ENCODE measurements at places on chromosomes 2 and 18. TPM values are rescaled to one million over a fixed set of nuclear protein-coding genes. Genes with fewer than 3 reads are reported as not detected.
A peak's percentile ranks its signal among the peaks of the same experiment; 100 is the strongest.

ALPI gene
- total RNA-seq = not detected

DNA sequence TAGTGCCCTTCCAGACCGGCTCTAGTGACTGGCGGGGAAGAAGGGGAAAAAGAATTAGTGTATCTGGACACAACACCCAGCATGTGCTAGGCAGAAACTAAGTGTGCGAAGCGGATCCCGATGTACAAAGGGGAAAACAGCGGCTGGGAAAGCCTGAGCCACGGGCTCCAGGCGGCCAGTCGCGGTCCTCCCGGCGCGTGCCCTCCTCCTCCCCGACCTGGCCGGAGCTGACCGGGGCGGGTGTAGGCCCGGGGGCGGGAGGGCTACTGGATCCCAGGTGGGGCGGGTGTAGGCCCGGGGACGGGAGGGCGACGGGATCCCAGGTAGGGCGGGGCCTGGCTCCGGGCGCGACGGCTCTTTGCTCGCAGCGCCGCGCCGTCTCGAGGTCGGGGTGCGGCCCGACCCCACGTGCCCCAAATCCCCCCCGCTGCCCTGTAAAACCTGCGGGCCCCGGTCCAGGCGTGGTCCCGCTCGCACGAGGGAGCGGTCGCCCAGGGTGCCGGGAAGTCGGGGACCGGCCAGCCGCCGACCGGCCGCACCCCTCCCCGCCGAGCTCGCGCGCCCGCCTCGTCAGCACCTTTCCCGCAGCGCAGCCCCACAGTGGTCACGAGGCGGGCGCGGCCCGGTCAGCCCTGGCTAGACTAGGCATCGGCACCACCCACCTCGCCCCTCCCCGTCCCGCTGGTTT, 48.8 kb downstream of the C2orf42 start:
- DNase-seq = no peak

GRCh38 chr18:29841631-29842030, 1200.9 kb downstream of the DSC3 start:
- no peak for DNase-seq

GRCh38 chr2:237350070-237350469, 63.9 kb downstream of the COL6A3 start:
- DNase-seq = no peak

DNA sequence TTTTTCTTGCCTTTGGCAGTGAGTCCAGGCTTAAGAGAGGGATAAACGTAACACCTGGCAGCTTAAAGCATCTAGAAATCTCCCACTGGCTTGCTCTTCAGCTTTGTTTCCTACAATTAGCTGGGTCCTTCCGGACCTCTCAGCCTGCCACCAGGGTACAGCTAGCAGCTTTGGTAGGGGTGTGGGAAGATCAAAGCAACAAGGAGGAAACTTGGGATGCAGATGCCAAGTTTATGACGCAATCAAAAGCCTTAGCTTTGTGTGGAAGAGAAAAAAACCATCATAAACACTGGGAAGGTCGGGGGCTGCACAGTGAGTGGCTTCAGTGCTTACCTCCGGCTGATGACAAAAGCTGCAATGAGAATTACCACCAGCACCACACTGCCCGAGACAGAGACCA, 116.9 kb downstream of the EPHA4 start:
- DNase-seq = no peak

DNA sequence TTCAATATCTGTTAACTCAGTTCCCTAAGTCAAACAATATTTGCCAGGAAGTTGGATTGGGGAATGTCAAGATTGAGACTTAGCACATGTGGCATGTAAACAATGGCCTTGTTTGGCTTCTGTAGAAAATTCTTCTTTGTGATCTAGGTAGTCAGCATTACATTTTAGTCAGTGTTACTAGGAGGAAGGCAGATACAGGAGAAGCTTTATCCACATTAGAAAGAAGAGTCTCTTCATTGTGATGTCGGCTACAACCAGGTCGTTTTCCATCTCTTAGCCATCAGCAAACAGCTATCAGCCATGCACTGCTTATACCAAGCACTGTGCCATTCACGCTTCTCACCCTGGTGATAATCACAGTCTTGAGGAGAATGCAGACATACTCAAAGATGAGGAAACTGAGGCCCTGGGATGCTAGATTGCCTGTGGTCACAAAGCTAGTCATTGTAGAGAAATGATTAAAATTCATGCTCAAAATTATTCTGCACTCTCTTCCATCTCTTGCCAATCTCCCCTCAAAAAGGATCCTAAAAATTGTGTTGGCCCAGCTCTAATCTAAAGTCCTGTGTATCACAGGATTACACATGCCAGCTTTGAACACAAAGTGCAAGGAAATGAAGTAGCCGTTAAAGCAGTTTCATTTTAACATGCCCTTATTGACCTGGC, 3.2 kb downstream of the GALNT5 start:
- no peak for DNase-seq

DNA sequence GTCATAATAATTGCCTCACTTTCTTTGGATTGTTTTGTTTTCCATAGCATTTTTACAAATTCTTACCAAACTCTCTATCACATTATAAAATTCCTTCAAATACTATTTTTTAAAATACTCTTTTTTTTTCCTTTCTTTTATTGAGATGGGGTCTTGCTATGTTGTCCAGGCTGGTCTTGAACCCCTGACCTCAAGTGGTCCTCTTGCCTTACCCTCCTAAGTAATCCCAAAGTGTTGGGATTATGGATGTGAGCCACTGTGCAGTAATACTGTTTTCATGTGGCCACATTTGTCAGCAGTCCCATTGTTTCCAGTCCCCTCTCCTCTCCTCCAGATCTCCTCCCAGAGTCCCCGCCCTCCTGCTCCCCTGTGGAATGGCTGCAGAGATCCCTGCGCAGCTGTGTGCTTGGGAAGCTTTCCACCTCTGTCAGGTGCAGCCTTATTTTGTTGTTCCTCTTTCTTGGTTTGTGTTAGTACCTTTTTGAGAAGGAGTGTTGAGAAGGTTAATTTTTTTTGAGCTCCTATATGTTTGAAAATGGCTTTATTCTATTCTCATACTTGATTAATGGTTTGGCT, 227.3 kb downstream of the LOXHD1 start:
- DNase-seq = no peak

DNA sequence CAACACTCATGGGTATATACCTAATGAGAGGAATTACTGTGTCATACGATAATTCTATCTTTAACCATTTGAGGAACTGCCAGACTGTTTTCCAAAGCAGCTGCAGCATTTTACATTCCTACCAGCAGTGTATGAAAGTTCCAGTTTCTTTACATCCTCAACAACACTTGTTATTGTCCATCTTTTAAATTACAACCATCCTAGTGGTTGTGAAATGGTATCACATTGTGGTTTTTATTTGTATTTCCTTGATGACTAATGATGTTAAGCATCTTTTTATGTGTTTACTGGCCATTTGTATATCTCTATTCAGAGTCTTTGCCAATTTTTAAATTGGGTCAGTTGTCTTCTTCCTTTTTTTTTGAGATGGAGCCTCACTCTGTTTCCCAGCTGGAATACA, 4.0 kb upstream of the CKAP2L start:
- no peak for DNase-seq

DNA sequence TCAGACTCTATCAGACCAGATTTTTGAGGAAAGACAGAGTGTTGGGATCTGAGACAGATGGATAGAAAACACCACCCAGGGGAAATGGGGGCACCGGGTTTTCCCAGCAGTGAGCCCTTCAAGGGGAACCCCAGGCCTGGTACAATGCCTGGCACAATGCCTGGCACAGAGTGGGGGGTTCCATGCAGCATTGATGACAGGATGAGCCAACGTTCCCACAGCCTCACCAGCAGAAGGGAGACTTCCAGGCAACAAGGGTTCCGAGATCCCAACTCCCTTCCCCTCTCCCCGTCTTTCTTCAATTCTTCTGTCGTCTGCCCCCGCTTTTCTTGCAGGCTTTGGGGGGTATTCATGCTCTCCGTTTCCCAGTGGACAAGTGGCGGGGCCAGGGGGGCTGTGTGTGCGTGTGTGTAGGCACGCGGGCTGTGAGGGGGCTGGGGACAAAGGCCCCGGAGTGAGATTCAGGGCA, 132.1 kb upstream of the HAAO start:
- DNase-seq = no peak

DNA sequence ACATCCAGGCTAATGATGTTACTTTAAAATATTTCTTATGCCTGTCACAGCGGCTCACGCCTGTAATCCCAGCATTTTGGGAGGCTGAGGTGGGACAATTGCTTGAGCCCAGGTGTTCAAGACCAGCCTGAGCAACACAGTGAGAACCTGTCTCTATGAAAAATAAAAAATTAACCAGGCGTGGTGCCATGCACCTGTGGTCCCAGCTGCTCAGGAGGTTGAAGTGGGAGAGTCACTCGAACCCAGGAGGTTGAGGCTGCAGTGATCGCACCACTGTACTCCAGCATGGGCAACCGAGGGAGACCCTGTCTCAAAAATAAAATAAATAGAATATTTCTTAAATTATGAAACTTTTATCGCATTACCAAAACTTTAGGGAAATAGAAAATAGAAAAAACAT, 28.1 kb upstream of the ACTR3 start:
- DNase-seq = no peak

DNA sequence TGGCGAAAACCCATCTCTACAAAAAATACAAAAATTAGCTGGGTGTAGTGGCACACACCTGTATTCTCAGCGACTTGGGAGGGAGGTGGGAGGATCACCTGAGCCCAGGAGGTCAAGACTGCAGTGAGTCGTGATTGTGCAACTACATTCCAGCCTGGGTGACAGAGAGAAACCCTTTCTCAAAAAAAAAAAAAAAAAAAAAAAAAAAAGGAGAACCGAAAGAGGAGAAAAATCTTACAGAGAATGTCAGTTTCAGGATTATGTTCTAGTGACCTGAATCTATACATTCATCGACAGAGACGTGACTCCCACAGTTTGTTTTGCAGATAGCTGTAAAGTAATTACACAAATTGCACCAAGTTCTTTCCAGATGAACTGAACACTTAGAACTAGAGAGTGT, 187.8 kb downstream of the FTCDNL1 start:
- DNase-seq = no peak

- DNase-seq = no peak
Observed at GRCh38 chr2:45812011-45812500, 160.6 kb downstream of the PRKCE start.

GRCh38 chr2:108145557-108146326, 94.0 kb upstream of the SULT1C3 start:
- DNase-seq = no peak

NTSR2 gene
- total RNA-seq = not detected

- peak; percentile 8 for DNase-seq
Observed at GRCh38 chr2:135820003-135820618, 16.9 kb downstream of the LCT start.

UNC80 gene
- not detected for total RNA-seq
